Activated CD4-positive, alpha-beta T cell treated with anti-CD3 and anti-CD28 coated beads, Interleukin-2, amount 50 U/mL, for 4 hours (primary cell): ENCODE measurements at places on chromosomes 11 and 22.
A peak's percentile ranks its signal among the peaks of the same experiment; 100 is the strongest.

- DNase-seq, result no peak
Measured at GRCh38 chr11:102415304-102415916, 37.2 kb downstream of the TMEM123 start.

DNA sequence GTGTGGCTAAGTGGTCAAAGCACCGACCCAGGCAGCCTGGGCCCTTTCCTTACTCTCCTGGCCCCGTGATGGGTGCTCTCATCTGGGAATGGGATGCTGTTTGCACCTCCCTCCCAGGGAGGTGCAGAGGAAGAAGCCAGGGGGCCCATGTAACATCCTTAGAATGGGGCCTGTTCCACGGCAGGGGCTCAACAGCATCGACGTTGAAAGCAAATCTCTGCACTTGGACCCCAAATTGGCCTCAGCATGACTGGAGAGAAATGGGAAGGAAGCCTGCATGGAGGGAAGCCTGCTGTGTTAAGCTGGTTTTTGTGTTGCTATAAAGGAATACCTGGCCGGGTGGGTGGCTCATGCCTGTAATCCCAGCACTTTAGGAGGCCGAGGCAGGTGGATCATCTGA is 1288.4 kb downstream of the TBC1D22A start:
- no peak for DNase-seq

DNA sequence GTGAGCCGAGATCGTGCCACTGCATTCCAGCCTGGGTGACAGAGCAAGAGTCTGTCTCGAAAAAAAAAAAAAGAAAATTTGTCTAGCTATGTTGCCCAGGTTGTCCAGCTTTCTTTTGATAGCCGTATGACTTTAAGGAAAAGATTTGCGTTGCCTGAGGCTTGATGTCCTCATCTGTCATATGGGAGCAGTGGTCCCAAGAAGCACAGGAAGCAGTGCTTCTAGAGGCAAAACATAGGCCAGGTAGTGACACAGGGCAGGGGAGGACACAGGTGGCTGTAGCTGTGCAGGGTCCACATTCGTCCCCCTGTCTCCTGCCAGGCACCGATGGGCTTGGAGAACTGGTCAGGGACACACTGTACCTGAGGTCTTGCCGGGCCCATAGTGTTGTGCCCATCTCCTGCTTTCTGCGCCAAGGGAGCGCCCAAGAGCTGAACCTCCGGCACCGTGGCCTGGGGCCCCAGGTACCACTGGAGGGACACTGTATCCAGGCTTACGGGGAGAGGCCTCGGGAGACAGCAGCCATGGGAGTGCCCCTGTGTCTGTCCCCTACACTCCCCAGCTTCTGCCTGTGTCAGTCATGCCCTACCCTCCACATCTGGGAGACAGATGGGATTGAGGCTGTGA is 1.4 kb downstream of the LRRC74B start:
- DNase-seq, result no peak

GRCh38 chr11:11935536-11935935 is 72.9 kb downstream of the DKK3 start:
- DNase-seq, result no peak

DNA sequence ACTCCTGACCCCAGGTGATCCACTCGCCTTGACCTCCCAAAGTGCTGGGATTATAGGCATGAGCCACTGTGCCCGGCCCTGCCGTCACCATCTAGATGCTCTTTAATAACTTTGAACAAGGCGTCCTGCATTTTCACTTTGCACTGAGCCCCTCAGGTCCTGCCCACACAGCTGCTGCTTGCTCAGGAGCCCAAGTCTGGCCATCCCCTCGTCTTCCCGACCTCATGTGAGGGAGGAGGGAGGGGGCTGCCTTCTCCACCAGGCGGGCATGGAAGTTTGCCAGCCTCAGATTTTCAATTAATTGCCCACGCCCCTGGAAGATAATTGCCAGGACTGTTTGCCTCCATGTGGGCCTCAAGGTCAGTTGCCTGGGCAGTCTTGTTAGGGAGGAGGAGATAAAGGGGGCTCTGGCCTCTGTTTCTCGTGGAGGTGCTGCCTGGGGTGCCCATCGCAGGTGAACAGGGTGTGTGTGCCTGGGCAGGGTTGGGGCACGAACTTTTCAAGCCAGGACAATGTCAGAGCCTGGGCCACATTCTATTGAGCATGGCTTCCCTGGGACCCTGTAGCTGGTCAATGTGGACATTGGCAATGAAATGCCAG is 27.9 kb upstream of the MYEOV start:
- DNase-seq, result no peak

- no peak for DNase-seq
Measured at GRCh38 chr11:12330485-12331231, 46.7 kb upstream of the PARVA start.

- no peak for DNase-seq
Measured at GRCh38 chr11:26958005-26958701, 35.8 kb upstream of the FIBIN start.

DNA sequence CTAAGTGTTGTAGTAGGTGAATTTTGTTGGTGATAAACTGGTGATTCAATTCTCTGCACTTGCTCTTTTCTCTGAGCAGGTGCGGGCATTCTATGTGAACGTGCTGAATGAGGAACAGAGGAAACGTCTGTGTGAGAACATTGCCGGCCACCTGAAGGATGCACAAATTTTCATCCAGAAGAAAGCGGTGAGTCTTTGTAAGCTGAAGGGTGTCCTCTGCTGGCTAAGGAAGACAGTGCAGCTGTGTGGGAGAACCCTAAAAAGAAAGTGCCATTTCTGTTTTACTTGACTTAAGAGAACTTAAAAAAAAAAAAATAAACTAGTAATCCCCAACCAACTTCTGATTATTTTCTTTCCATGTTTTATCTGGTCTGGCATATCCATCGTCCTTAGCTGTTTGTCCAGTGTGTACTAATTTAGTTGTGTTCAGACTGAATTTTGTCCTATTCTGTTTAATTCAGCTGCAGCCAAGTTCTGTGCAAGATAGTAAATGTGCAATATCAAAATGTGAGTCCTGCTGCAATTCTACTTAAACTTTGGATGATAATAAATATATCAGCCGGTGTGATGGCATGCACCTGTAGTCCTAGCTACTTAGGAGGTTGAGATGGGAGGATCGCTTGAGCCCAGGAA is 29.6 kb downstream of the CAT start:
- peak; percentile 18 for DNase-seq

DNA sequence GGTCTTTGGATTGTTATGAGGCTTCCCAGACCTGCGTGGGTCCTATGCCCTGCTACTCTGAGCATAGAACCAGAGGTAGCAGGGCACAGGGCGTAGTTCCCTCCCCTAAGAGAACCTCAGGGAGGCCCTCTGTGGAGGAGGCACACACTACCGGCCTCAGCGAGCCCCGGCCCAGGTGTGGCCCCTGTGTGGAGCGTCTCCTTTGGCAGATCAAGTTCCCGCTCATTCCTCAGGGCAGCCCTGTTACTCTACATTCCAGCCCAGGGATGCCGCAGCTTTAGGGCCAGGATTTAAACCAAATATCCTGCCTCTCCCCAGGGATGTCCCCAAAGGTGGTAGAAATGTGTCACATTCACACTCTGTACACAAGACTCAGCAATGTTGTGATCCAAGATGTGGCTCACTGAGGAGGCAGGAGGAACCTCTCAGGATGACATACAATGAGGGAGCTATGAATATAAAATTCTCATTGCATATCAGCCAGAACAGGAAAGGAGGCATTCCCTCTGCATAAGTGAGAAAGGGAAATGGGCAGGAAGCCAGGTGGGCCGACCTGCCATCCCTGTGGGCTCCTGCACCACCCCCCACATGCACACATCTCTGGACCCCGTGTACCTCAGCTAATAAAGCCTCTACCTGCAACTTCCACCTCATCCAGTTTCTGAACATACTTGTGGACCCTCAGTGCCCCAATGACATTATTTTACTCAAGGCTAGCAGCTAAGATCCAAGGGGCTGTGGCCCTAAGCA is 131.9 kb upstream of the TEAD1 start:
- no peak for DNase-seq

DNA sequence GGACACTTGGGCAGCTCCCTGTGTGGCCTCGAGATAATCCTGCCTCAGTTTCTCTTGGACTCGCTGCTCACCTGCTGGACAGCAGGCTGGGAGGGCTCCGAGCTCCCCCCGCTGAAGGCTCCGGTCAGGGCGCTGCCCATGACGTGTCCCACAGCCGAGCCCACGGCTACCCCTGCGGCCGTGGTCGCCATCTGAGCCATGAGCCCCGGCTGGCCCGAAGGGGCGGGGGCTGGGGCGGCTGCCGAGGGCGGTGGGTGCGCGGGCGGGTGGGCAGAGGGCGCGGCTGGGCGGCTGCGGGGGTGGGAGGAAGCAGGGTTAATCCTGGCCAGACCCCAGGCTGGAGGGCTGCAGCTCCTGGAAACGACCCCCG is 484 bp downstream of the CHCHD10 start:
- DNase-seq, result no peak

DNA sequence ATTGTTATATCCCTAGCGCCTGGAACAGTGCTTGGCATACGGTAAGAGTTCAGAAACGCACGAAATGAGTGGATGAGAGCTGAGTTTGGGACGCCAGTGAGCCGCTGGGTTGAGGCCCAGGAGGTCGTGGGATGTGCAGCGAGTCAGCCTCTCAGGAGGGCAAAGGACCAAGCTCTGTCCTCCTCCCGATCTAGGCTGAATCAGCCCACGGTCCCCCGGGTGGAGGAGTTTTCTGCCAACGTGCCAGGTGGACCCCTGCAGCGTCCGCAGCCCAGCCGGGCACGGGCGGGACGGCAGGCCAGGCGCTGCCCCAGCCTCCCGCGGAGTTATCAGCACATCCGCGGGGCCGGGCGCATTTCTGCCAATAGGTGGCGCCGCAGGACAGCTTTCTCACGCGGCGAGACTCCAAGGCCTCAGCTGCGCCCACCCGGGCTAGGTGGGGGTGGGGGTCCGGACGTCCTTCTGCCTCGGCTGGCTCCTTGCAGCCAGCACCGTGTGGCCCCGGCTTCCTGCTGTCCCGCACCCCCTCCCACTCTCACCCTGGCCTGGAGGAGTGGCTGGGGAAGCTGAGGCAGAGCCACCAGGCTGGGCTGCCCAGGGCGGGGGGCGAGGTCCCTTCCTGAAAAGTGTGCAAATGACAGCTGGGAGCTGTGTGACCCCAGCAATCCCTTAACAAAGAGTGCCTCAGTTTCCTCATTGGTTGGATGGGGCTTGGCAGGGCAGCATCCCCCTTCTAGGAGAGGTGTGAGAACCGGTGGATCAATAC is 2.2 kb upstream of the RPS19BP1 start:
- peak; percentile 74 for DNase-seq

DNA sequence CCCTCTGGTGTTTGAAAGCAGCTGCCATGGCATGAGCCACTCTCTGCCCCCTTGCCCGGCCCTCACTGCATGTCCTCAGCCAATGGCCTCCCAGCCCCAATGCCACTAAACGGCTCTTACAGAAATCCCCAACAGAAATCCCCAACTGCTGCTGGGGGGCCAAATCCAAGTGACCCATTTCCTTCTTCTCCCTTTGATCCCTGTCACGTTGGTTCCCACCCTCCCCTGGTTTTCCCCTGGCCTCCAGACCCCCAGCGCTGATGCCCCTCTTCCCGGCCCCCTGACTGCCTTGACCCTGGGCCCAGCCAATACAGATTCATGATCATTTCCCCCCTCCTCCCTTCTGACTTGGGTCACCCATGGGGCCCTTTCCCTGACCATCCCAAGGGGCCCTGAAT is 30.9 kb downstream of the IGLL1 start:
- no peak for DNase-seq

DNA sequence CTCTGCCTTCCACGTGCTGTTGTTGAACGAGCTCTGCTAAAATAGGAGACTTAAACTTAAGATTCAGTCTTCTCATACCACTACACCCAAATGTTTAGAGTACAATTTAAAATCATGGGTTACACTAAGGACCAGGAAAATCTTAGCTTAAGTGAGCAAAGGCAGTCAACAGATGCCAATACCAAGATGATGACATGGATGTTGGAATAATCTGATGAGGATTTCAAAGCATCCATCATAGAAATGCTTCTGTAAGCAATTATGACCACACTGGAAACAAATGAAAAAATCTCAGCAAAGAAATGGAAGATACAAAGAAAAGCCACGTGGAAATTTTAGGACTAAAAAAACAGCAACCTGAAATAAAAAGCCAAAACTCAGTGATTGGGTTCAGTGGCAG is 109.8 kb downstream of the ATXN10 start:
- DNase-seq, result no peak

- no peak for DNase-seq
Measured at GRCh38 chr11:36394056-36394455, 98.0 kb downstream of the PRR5L start.

GRCh38 chr22:19448739-19449421 is 1.4 kb upstream of the C22orf39 start:
- DNase-seq, result no peak

GRCh38 chr22:50463188-50463900 is 11.5 kb downstream of the SBF1 start:
- DNase-seq, result no peak

DNA sequence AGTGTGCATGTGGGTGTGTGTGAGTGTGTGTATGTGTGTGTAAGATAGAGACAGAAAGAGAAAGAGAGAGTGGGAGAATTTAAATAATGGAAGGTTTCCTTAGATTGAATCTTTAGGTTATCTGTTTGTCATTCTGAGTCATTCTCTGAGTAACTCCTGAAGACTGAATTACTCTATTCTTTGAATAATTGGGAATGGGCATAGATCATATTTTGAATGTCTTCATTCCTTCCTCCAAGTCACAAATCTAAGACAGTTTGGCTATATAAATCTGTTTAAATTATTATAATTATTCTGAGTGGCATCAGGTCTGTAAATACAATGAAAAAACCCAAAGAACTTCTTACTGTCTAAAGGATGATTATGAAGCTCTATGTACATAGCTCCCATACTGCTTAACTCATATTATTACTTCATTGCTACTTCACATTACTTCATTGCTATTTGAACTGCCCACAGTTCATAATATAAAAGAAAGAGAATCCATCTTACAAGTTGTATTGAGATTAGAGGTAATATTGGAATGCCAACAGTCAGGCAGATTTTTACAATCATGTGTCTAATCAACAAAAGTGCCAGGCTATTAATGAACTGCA is 346.6 kb upstream of the CCDC179 start:
- DNase-seq, result no peak

- DNase-seq, result no peak
Measured at GRCh38 chr11:15769203-15769602, 587.1 kb downstream of the SOX6 start.

GRCh38 chr22:46263216-46263590 is at the start of gene PKDREJ:
PKDREJ (minus strand) TSS chr22:46263343; CDS start chr22:46263322, 21 bp downstream.
- no peak for DNase-seq

DNA sequence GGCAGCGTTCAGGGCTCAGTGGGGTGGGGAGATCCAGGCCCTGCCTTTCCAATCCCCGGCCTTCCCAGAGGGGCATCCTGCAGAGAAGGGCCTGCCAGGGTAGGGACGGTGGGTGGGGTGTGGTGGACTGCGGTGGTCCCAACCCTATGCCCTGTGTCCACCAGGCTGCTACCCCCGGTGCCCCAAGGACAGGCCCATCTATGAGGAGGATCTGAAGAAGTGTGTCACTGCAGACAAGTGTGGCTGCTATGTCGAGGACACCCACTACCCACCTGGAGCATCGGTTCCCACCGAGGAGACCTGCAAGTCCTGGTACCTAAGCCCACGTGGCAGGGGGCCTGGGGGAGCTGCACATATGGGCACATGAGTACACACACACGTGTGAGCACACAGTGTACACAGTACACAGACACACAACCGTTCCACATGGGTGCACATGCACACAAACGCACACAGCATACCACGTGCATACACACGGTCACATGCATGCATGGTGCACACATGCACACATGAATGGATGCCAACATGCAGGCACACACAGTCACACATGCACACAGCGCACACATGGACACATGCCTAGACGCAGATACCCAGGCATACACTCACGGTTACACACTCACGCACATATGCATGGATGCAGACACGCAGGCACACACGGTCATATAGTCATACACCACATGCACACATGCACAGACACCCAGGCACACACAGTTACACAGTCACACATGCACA is 16.1 kb downstream of the MUC2 start:
- DNase-seq, result no peak

- DNase-seq, result no peak
Measured at GRCh38 chr11:10669258-10670033, 24.1 kb downstream of the IRAG1 start.
